Activated naive CD4-positive, alpha-beta T cell (primary cell): ENCODE measurements at places on chromosomes 11 and 22.

- no peak for DNase-seq
Measured at GRCh38 chr11:121521145-121522042, 68.6 kb upstream of the SORL1-AS1 start.

- DNase-seq, result no peak
Measured at GRCh38 chr11:129289350-129290040, 86.2 kb upstream of the BARX2 start.

GRCh38 chr11:57793351-57794115 is 31.9 kb downstream of the CTNND1 start:
- DNase-seq, result no peak

GRCh38 chr11:12618743-12619540 is 55.3 kb upstream of the TEAD1 start:
- DNase-seq, result no peak

GRCh38 chr11:1087961-1088926 is 13.6 kb downstream of the MUC2 start:
- no peak for DNase-seq

DNA sequence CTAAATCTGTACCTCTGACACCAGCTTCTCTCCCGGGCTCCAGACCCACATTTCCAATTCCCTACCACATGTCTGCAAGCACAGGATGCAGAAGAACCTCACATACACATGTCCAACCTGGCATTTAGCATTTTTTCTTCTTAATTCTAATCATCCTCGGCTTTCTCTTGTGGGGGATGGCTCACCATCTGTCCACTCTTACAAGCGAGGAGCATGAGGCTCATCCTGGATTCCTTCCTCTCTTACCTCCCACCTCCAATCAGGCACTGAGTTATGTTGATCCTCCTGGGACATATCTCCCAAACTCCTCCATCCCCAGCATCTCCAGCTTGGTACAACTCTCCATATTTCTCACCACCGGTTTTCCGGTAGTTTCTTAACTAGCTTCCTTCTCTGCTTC is 149.8 kb upstream of the LARGE1 start:
- no peak for DNase-seq

- DNase-seq, result no peak
Measured at GRCh38 chr11:65538232-65538914, 13.5 kb downstream of the SCYL1 start.

DNA sequence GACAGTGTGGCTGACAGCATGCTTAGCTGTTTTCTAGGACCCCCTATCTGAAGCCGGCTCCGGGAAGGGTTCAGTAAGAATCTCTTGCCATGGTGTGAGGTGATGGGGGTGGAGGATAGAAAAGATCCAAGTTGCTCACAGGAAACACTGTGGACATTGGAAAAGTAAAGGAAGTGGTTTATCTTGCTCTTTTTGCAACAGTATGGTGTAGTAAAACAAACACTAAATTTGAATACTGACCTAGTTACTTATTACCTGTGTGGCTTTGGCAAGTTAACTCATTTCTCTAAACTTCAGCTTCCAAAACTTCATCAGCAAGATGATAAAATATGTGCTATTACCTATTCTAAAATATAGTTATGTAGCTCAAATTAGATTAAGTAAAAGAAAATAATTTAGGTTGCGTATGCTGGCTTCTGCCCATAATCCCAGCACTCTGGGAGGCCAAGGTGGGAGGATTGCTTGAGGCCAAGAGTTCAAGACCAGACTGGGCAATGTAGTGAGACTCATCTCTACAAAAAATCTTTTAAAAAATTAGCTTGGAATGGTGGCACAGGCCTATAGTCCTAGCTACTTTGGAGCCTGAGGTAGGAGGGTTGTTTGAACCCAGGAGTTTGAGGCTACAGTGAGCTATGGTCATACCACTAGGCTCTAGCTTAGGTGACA is 51.6 kb upstream of the APOA1 start:
- DNase-seq, result no peak
